Bladder microvascular endothelial cell (primary cell): ENCODE measurements at places on chromosomes 13 and 19. TPM values are rescaled to one million over a fixed set of nuclear protein-coding genes. Genes with fewer than 3 reads are reported as not detected.

Gene SEMA6B
- 136 and 191 TPM in 2 replicates for total RNA-seq

Gene RYR1
- not detected in 2 replicates for total RNA-seq

Gene AKT1S1
- 6.6 and 12.7 TPM in 2 replicates for total RNA-seq

Gene CEACAM16
- total RNA-seq: 0.16 TPM in 1 of 2 replicates, not detected in the other

Gene CEACAM20
- not detected in 2 replicates for total RNA-seq

Gene LILRA1
- total RNA-seq: not detected in 2 replicates

Gene OR7G2
- total RNA-seq: not detected in 2 replicates

Gene ONECUT3
- total RNA-seq: not detected in 2 replicates

Gene PSPN
- total RNA-seq: 0.65 and 1.3 TPM in 2 replicates

Gene PALM3
- total RNA-seq: not detected in 2 replicates

Gene ZDHHC20
- 54.7 and 74.1 TPM in 2 replicates for total RNA-seq

Gene CBLC
- total RNA-seq: 0.06 TPM in 1 of 2 replicates, not detected in the other

Gene ABCC4
- total RNA-seq: 6.7 and 7.8 TPM in 2 replicates

Gene PNKP
- 32.1 and 46.5 TPM in 2 replicates for total RNA-seq

Gene DIAPH3
- 8.9 and 11.9 TPM in 2 replicates for total RNA-seq

Gene SIGLEC9
- total RNA-seq: 0.06 TPM in 1 of 2 replicates, not detected in the other

Gene RINL
- 6.2 and 6.8 TPM in 2 replicates for total RNA-seq

Gene SLC25A41
- total RNA-seq: 0.06 TPM in 1 of 2 replicates, not detected in the other

Gene ATXN8OS
- total RNA-seq: not detected in 2 replicates

Gene ZNF441
- 6.5 and 9.0 TPM in 2 replicates for total RNA-seq

Gene ZNF558
- 2.3 and 3.2 TPM in 2 replicates for total RNA-seq

Gene SMIM7
- 29.8 and 56.6 TPM in 2 replicates for total RNA-seq

Gene KCTD15
- 30.8 and 36.9 TPM in 2 replicates for total RNA-seq

Gene TUBA3C
- not detected in 2 replicates for total RNA-seq

Gene BEST2
- not detected in 2 replicates for total RNA-seq

Gene ARID3A
- 9.2 and 16.4 TPM in 2 replicates for total RNA-seq

Gene ZNF616
- 4.7 and 13.0 TPM in 2 replicates for total RNA-seq

Gene ZNF575
- total RNA-seq: 0.06 and 0.16 TPM in 2 replicates

Gene TMPRSS9
- 0.06 TPM in 1 of 2 replicates, not detected in the other for total RNA-seq

Gene NCR1
- not detected in 2 replicates for total RNA-seq

Gene SNAPC2
- 8.4 and 13.0 TPM in 2 replicates for total RNA-seq

Gene PRKD2
- total RNA-seq: 50.5 and 104 TPM in 2 replicates

Gene TEX29
- total RNA-seq: 0.44 TPM in 1 of 2 replicates, not detected in the other

Gene FGF21
- total RNA-seq: not detected in 2 replicates

Gene CEACAM21
- 2.3 and 6.6 TPM in 2 replicates for total RNA-seq

Gene CACTIN
- total RNA-seq: 29.5 and 41.6 TPM in 2 replicates

Gene UGGT2
- total RNA-seq: 14.1 and 35.1 TPM in 2 replicates

Gene LSR
- total RNA-seq: 0.19 and 1.1 TPM in 2 replicates

Gene TMC4
- under 0.01 and 0.19 TPM in 2 replicates for total RNA-seq

Gene TMEM221
- not detected in 2 replicates for total RNA-seq

Gene ZNF491
- 1.1 and 1.8 TPM in 2 replicates for total RNA-seq

Gene RDH8
- not detected in 2 replicates for total RNA-seq

Gene CHAF1A
- total RNA-seq: 13.8 and 14.5 TPM in 2 replicates

Gene GJB6
- not detected in 2 replicates for total RNA-seq

Gene RAB20
- 0.76 and 1.5 TPM in 2 replicates for total RNA-seq

Gene CFAP97D2
- total RNA-seq: not detected in 2 replicates

Gene PROZ
- total RNA-seq: not detected in 2 replicates

Gene FAM216B
- not detected in 2 replicates for total RNA-seq

Gene LHB
- 0.16 TPM in 1 of 2 replicates, not detected in the other for total RNA-seq

Gene CPAMD8
- 1.5 and 2.7 TPM in 2 replicates for total RNA-seq

Gene GNG7
- 0.49 and 2.1 TPM in 2 replicates for total RNA-seq

Gene ZNF653
- 3.6 and 5.8 TPM in 2 replicates for total RNA-seq

Gene ZSCAN1
- total RNA-seq: 0.16 and 0.25 TPM in 2 replicates

Gene PINLYP
- total RNA-seq: 0.16 and 2.8 TPM in 2 replicates

Gene PLPP2
- 32.4 and 89.1 TPM in 2 replicates for total RNA-seq

Gene PLK5
- total RNA-seq: not detected in 2 replicates

Gene CEACAM3
- not detected in 2 replicates for total RNA-seq
